NCI-H460 (cell line): ENCODE measurements at places on chromosomes 4 and X. TPM values are rescaled to one million over a fixed set of nuclear protein-coding genes. Genes with fewer than 3 reads are reported as not detected.

DNA sequence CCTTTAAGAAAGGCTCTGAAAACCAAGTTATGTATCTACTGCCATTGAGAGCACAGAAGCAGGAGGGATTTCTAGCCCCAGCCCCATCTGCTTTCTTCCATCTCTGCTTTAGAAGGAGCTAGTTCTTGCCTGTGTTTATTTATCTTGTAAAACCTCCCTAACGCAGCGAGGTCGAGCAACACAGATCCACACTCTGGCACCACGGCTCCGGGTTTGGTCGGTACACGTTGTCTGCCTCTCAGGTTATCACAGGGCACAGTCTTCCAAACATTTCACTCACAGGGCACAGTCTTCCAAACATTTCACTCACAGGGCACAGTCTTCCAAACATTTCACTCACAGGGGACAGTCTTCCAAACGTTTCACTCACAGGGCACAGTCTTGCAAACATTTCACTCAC is 69.7 kb upstream of the TLR3 start:
- no peak for DNase-seq

- DNase-seq, result no peak
Observed at GRCh38 chr4:95114521-95114920, 356.8 kb downstream of the BMPR1B start.

DNA sequence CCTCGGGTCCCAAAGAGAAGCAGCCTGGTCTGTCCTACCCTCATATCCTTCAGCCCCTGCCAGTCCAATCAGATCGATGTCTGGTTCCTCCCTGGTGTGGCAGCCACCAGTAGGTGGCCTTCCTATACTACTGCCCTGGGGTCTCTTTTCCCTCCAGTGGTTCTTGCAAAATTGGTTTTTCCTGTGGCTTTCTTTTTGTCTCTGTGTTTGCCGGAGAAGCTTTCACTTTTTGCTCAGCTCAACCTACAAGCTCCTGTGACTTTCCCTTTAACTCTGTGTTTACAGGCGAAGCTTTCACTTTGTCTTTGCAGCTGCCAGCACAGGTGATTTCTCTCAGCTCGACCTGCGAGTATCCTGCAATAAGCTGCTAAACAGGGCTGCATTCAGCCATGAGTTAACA is 46.8 kb downstream of the UGT2A3 start:
- DNase-seq, result no peak

GRCh38 chr4:109738104-109738872 is 8.4 kb upstream of the PLA2G12A start:
- DNase-seq, result no peak

GRCh38 chr4:184548648-184549341 is 74.4 kb upstream of the IRF2 start:
- no peak for DNase-seq

GRCh38 chrX:27085346-27085745 is 377.8 kb downstream of the PPP4R3C start:
- no peak for DNase-seq

- DNase-seq, result no peak
Observed at GRCh38 chr4:8761824-8762205, 109.8 kb downstream of the HMX1 start.

- DNase-seq, result peak; percentile 13
Observed at GRCh38 chr4:103996064-103996463, 276.3 kb upstream of the TACR3 start.

- DNase-seq, result no peak
Observed at GRCh38 chrX:102765217-102765616, 44.7 kb downstream of the GPRASP3 start.

- DNase-seq, result no peak
Observed at GRCh38 chrX:68988865-68989264, 160.0 kb downstream of the EFNB1 start.

- DNase-seq, result no peak
Observed at GRCh38 chrX:136325377-136325776, 24.6 kb downstream of the ADGRG4 start.

- peak; percentile 36 for DNase-seq
Observed at GRCh38 chrX:123835661-123836371, 24.0 kb upstream of the XIAP start.

DNA sequence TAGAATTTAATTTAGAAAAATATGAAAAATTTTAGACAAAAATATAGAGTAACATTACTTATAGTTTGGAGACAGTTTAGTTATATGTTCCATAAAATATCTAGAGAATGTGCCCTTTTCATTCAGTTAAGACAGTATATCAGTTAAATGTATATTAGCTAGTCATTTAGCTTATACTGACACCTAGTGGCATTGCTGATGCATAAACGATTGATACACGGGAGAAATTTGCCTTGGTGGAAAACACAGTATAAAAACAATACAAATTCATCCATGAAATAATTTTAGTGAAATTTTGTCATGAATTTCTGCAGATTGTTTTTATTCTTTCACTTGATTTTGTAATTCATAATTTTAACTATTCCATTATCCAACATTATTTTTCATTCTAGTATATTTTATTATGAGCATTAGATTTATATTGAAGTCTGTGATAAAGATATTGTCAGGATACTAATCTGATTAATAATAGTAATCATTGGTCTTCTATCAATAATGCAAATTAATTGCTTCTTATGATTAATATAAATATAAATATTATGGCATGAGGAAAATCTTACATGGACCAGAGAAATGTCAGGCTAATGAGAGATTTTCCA is 219.0 kb downstream of the TLL1 start:
- DNase-seq, result peak; percentile 44

DNA sequence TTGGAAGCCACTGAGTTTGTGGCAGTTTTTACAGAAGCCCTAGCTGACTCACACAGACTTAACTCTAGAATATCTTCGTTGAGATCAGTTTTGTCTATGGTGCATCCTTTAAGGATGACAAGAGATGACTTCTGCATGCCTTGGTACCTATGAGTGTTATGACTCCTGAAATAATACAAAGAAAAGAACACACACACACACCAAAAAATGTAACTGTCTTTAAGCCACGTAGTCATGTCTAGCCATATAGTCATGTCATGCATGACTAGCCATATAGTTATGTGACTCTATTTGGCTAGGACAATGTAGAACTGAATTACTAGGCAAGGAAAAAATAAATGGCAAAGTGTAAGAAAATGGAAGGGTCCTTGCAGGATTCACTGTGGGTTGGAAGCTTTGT is 447.8 kb downstream of the NLGN4X start:
- DNase-seq, result no peak

- no peak for DNase-seq
Observed at GRCh38 chr4:174041555-174042105, 241.8 kb downstream of the FBXO8 start.

DNA sequence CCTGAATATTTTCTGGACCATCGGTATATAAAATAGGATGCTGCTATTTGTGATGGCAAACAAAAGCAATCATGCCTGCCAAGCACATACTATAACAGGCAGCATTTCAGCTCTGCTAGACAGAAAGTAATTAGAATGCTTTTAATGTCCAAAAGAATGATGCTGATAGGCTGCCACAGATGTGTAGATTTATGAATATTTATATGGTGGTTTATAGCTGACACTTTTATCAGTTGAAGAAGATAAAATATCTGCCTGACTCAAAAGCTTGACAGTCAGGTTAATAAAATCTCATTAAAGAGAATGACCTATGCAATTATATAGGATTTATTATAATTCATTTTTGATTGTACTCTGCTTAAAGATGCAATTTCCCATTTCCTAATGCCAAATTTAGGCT is 4.0 kb downstream of the BEND4 start:
- no peak for DNase-seq

GRCh38 chrX:104697294-104697693 is 131.3 kb downstream of the IL1RAPL2 start:
- no peak for DNase-seq

DNA sequence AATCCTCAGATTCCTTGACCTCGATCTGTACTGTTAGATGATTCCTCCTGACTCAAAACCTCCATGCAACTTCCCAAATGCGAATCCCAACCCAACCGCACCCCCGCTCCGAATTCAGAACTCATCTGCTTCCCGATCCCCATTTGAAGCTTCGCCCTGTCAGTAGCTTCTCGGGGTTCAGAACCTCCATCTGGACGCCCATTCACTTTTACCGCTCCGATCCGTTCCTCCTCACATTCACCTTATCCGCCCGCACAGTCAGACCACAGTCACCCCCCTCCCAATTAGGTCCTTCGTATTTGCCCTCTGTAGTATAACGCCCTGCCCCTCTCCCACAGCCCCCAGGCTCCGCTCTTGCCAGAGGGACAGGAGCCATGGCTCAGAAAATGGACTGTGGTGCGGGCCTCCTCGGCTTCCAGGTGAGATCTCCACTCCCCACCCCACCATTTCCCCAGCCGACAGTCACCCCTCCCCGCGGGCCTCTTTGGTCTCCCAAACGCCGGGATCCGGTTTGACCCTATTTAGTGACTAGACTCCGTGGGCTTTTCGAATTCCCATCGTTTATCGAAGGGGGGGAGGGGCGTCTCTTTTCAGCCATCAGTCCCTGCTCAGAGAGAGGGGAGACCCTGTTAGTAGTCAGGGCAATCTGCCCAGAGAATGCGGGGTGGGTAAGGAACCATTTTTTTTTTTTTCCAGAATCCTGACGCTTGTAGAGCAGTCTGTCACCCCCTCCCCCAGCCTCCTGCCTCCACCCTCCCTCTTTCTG is 691 bp downstream of the MAGED1 start:
- DNase-seq, result no peak

- DNase-seq, result no peak
Observed at GRCh38 chrX:122219735-122220134, 964.3 kb upstream of the GRIA3 start.

Gene SERPINA7
- not detected in 2 replicates for total RNA-seq

Gene GAB3
- total RNA-seq, result 0.20 and 0.89 TPM in 2 replicates

Gene ERCC6L
- 6.7 and 7.1 TPM in 2 replicates for total RNA-seq

Gene UGT2A1
- total RNA-seq, result not detected in 2 replicates

Gene HPSE
- 4.4 and 4.8 TPM in 2 replicates for total RNA-seq

Gene RAB39B
- total RNA-seq, result 47.7 TPM in 2 replicates

Gene SLC26A1
- 0.61 and 1.1 TPM in 2 replicates for total RNA-seq
